Fibroblast of upper back skin (primary cell): ENCODE measurements at places on chromosomes 2 and 18.

DNA sequence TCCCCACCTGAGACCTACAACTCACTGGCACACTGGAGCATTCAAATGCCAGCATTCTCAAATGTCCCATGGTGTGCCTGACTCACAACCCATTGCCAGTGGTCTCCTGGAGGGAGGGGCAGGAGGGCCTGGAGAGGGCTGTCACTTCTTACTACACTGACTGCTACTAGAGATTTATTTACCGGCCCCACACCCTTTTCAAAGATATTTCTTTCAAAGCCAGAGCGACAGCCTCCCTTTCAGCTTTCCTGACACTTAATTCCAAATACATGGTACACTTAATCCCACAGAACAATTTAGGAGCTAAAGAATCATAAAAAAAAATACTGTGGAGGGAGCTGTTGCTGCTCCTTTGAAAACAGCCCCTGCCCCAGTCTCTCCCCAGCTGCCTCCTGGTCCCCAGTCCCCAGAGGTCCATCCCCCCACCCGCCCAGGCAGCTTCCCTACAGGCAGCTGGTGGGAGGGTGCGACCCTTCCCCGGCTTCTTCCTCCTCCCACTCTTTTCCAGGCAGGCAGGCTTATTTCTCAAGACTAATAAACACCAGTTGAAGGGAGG lies 129.1 kb upstream of the SMAD2 start:
- no peak for DNase-seq

- peak; percentile 20 for DNase-seq
Measured at GRCh38 chr18:26516964-26517363, 31.4 kb downstream of the KCTD1 start.

- DNase-seq, result peak; percentile 88
Measured at GRCh38 chr2:9336576-9337314, 86.6 kb downstream of the ITGB1BP1 start.

DNA sequence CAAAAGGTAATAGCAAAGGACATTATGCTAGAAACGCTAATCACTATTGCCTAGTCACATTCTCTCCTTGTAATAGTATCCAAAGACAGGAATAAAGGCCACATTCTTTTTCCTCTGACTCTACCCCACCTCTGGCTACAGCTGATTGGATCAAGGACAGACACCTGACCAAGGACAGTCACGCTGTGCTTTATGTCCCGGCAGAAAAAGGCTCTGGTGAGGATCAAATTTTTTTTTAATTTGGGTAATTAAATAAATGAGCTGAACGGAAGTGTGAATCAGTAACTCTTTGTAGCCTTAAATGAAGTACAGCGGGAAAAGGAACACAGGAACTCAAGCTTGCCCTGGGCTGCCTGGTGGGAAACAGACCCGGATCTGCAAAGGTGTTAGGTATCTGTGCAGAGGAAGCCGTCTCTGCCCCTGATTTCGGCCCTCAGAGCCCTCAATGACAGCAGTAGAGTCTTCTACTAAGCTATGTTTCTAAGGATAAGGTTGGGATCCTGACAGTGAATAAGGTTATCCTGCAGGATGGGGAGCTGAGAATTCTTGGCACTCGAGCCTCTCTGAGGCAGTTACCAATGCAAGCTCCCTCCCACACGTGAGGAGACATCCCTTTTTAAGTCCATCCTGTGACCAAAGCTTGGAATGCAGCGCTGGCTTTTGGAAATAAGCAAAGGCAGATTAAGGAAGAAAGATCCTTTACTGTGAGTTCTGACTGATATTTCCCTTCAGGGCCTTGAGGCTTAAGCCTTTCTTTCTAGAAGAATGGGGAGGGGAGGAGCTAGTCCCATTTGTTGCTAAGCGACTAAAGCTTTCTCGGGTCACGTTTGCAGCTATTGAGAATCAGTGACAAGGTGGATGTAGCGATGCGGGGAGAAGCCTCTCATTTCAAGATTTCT lies 37.8 kb upstream of the IKZF2 start:
- DNase-seq, result peak; percentile 57

GRCh38 chr2:85780316-85781012 lies 26.7 kb downstream of the ATOH8 start:
- DNase-seq, result no peak

- DNase-seq, result no peak
Measured at GRCh38 chr2:110900191-110900590, 167.8 kb downstream of the ACOXL start.

DNA sequence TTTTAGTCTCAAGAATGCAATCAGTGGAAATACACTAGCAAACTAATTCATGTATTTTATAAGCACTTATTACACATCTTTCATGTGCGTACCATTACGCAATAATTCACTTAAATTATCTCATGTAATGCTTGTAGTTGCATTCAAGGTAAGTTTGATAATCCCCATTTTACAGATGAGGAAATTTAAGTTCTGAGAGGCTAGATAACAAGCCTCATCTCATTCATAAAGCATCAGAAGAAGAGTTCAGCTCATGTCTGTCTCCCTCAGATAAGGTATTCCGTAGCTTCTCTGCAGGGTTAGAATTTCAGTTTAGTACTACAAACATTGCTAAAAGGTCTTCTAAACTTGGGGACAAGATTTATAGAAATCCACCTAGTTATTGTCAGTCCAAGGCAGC lies 47.8 kb downstream of the HNMT start:
- no peak for DNase-seq

GRCh38 chr2:236627193-236627592 lies 57.6 kb downstream of the ACKR3 start:
- DNase-seq, result no peak

DNA sequence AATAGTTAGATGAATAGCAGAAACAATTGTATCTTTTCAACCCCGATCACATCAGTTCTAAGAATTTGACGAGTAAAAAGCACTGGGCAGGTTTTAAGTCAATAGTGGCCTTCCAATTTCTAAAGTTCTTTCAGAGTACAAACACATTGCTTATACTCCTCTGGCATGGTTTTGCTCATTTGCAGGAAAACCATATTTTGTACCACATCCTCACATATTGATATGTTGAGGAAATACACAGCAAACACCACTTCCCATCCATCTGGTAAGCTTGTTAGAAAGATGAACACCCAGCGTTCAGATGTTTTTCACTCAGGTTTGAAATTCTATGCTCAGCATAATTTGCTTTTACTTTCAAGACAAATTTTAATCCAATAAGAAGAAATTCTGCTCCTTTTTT lies 344.6 kb upstream of the ACVR2A start:
- no peak for DNase-seq

GRCh38 chr2:2793514-2793913 lies 462.4 kb upstream of the MYT1L start:
- no peak for DNase-seq

- peak; percentile 61 for DNase-seq
Measured at GRCh38 chr2:12504443-12504842, 212.3 kb upstream of the TRIB2 start.

DNA sequence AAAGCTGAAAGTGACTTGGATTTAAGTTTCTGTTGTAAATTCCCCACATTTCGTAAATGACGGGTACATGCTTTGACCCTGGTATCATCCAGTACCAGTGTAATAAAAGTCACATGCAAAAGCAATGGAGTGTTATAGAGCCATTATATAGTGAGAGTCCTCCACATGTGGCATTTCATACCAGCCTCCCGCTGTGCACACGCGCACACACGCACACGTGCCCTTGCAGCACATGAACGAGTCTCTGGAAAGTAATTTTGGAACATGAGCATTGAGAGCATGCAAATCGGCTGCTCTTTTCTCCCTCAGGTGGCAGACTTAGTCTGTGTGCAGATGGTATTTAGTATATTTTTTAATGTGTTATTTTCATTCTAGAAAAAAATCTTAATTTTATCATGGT lies 198.1 kb downstream of the ZNF407 start:
- no peak for DNase-seq

DNA sequence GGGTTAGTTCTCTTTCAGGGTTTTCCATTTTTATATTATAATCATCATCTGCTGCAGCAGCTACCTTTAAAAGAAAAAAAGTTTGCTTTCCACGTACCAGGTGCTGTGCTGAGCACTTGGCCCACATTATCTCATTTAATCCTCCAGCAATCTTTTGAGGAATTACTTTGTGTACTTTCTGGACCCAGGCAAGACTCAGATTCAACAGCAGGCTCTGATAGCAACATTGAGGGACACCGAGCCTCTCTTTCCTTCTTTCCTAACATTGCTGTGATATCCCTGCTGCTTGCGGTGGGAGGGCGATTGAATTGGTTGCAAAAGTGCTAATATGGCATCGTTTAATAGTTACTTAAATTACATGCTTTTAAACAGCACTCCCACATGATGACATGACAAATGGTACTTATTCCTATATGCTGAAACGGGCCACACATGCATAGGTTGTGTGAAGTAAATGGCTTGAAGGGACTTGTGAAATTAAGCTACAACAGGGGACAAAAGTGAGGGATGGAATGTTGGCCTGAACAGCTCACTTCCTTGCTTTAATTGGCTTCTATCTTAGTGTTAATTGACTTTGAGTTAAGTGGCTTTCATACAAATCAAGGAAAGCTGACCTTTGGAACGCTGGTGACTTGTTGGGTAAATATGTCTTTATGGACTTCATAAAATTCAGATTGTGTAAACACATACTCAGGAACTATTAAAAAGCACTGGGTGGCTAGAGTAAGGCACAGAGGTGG lies 21.2 kb downstream of the SPRED2 start:
- DNase-seq, result no peak

DNA sequence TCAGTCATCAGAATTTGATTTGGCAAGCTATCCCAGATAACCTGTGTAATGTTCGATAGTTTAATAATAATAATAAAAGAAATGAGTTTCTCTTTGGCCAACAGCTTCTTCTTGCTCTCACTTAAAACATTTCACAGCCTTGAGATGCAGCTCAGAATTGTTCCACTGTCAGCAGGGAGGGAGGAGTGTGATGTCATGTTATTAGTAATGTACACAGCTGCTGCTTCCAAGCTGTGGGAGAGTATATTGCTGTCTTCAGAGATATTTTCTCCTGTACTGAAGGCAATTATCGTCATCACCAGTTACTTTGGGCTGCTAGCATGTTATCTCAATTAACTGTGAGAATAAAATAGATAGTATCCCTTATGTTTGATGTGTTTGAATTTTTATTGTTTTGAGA lies 146.9 kb upstream of the MAP3K20 start:
- DNase-seq, result peak; percentile 69

- peak; percentile 75 for DNase-seq
Measured at GRCh38 chr2:174717273-174717672, 47.0 kb downstream of the CHRNA1 start.

DNA sequence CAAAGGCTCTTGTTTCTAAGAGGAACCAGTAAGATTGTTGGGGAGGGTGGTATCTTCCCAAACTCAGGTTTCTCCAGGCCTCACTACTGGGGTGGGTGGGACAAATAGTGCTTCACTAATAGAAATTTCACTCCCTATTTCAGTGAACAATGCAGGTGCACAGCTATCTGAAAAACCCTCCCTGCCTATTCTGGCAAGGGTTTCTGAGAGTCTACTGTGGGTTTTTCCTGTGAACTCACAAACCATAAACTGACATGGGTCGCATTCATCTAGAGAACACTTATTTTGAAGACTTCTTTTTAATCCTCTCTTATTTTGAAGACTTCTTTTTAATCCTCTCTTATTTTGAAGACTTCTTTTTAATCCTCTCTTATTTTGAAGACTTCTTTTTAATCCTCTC lies 4.4 kb downstream of the IL36A start:
- DNase-seq, result no peak

DNA sequence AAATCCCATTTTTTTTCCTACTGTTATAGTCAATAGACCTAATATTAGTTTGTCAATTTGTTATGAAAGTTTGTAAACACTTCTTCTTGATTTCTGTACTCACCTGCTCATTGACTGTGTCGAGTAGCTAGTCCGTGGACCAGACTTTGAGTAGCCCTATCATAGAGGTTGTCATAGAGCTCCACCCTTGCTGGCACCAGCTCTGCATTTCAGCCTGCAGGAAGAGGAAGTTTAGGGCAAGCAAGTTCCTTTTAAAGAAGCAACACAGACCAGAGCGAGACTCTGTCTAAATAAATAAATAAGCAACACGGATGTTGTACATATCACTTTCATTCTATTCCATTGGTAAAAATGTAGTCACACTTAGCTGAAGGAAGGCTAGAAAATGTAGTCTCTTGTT lies 74.0 kb downstream of the MCFD2 start:
- no peak for DNase-seq

DNA sequence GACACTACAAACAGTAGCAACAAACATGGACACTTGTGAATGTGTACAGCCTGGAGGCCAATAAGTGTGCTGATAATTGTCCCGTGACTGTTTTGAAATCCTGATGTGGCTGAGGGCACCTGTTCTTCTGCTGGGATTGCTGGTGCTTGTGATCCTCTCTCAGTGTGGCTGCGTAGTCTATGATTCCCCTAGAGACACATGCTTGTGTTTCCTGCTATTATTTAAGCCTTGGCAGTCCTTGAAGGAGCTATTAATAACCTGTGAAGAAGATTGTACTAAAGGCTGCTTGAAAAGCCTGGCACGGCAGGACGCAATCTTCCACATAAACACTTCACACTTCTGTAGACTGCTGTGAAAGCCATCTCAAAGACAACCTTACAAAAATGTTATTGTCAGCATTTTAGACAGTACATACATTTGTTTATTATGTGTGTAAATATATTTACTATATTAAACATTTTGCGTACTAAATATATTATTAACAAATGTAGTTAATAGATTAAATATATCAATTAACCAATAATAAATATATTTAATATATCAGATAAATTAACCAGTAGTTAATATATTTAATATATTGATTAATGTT lies 71.4 kb downstream of the GALR1 start:
- no peak for DNase-seq

DNA sequence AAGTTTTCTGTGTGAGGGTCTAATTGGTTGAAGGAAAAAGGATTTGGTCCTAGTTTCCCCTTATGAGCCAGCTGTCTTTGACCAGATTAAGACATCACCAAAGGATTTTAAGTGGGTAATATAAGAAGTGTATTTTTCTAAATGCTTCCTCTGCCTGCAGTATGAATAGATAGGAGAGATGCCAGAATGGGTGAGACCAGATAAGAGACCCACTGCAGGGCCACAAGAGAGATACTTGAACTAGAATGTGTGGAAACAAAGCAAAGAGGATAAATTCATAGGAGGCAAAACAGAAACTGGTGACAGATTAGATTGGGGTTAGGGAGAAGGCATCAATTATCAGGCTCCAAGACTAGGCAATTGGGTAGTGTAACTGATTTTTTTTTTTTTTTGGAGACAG lies 1.1 kb upstream of the HDHD2 start:
- no peak for DNase-seq

DNA sequence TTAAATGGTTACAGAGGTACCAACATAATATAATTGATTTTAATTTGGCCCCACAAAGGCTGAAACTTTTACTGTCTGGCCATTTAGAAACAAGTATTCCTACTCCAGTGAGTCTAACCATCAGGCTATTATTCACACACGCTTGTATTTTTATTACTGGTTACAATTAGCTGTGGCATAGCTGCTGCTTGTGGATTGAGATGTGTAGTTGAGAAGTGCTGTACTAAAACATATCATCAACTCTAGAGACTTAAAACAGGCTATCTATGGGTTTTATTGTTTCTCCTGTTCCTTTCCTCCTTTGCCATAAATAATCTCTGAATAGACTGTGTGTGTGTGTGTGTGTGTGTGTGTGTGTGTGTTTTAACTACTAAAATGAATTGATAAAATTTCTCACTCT lies 530.2 kb downstream of the CCDC85A start:
- DNase-seq, result peak; percentile 22

- DNase-seq, result no peak
Measured at GRCh38 chr18:35938562-35938961, 33.9 kb upstream of the RMP24 start.
